Stomach (tissue), 19 donors: ENCODE measurements at places on chromosomes 11 and 22. TPM values are rescaled to one million over a fixed set of nuclear protein-coding genes. Genes with fewer than 3 reads are reported as not detected.

DNA sequence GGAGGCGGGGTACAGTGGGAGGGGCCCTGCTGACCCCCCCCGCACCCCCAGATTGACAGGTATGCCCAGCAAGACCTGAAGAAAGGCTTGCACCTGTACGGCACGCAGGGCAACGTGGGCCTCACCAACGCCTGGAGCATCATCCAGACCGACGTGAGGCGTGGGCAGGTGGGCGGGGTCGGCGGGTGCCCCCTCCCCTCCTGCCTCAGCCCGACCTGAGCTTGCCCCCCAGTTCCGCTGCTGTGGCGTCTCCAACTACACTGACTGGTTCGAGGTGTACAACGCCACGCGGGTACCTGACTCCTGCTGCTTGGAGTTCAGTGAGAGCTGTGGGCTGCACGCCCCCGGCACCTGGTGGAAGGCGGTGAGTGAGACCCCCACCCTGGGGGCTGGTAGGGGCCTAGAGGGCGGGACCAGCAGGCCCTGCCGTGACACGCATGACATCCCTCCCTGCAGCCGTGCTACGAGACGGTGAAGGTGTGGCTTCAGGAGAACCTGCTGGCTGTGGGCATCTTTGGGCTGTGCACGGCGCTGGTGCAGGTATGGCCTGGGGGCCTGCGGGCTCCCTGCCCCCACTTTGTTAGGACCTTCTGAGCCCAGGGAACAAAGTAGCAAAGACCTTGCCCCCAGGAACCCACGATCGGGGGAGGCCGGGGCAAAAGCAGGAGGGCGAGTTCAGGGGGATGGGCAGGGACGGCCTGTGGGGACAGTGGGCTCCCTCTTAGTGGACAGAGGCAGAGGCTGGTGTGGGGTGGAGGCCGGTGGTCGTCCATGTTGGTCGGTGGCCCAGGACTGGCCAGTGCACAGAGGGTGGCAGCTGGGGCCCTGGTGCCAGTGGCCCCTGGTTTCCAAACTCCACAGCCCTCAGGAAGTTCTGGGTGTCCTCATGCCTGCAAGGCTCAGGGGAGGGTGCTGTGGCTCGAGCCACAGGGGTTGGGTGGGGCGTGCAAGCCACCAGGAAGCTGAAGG is 23.1 kb downstream of the TSPAN4 start:
- DNase-seq, result peak; percentile 26

DNA sequence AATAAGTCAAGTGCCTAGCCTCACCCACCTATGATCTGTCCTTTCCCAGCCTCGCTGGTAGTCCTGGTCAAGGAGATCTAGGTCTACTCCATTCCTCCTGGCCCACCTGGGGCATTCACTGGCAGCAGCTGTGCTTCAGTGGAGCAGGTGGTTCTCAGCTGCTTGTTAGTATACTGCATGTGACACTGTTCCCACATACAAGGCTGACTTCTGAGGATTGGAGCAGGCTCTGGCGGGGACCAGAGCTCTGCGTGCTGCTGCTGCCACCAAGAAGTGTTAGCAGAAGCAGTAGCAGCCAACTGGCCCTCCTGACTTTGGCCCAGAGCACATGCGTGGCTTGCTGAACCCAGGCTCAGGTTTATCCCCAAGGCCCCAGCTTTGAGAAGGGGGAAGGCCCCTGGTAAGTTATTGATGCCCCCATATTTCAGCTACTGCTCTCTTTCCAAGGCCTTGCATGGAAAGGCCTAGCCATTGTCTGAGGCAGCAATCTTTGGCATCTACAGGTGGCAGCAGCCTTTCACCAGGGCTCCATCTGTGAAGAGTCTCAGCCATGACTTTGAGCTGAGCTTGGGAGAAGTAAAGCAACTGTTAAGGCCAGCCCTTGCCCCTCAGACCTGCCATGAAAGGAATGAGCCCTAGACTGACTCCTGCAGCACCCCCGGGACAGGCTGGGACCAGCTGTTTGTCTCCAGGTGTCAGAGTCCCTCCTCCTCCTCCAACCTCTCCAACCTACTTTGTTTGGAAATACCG is 26.5 kb downstream of the ARHGAP1 start:
- DNase-seq, result no peak

- no peak for DNase-seq
Measured at GRCh38 chr11:91981995-91982394, 242.6 kb upstream of the FAT3 start.

GRCh38 chr22:35043252-35043933 is 22.6 kb upstream of the ISX start:
- no peak for DNase-seq

DNA sequence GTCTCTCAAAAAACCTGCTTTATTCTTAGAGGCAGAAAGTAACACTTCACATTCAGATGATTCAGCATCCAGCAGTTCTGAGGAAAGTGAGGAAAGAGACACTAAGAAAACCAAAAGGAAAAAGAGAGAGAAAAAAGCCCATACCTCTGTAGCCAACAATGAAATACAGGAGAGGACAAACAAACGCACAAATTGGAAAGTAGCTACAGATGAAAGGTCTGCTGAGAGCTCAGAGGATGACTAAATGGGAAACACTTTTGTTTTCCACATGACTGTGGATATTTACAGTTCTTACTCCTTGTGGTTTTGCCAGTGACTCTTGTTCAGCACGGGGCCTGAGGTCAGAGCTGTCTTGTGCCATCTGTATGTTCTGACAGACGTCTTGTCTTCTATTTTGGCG is 3.8 kb downstream of the TIMM8B start:
- DNase-seq, result no peak

GRCh38 chr11:60594998-60595642 is 79.9 kb downstream of the MS4A13 start:
- DNase-seq, result peak; percentile 69

- DNase-seq, result no peak
Measured at GRCh38 chr11:113504071-113504470, 28.9 kb upstream of the DRD2 start.

DNA sequence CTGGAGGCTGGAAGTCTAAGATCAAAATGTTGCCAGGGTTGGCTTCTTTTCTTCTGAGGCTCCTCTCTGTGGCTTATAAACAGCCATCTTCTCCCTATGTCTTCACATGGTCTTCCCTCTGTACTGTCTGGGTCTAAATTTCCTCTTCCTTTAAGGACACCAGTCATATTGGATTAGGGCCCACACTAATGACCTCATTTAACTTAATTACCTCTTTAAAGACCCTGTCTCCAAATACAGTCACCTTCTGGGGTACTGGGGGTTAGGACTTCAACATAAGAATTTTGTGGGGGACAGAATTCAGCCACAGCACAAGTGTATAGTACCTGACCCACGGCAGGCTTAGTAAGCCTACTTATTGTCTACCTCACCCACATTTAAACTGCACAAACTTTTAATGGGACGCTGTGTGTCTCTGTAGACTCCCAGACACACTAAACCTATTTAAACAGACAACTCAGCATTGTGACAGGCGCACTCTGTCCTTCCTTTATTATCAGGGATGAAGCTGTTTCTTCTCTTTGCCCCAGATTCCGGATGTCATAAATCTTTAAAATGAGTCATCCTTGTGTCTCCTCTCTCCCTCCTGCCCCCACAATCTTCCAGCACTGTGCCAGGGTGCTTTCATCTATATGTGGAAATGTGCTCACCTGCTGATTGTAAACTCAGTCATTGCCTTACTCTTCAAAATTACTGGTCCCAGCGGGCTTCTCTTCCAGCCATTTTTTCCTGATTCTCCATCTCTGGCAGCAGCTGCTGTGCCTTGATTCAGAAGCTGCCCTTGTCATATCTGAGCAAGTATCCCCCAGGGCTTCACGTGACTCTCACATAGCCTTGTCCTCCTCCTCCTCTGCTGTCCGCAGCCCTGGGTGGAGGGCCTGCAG is 5.4 kb upstream of the MAPK8IP1 start:
- DNase-seq, result no peak

- DNase-seq, result no peak
Measured at GRCh38 chr11:75689863-75690609, 21.2 kb upstream of the MAP6 start.

Gene TESMIN
- total RNA-seq, result 1.1 TPM

Gene OR52I1
- total RNA-seq, result not detected

- DNase-seq, result peak; percentile 58
Measured at GRCh38 chr11:71342951-71343827, 90.8 kb upstream of the SHANK2 start.

DNA sequence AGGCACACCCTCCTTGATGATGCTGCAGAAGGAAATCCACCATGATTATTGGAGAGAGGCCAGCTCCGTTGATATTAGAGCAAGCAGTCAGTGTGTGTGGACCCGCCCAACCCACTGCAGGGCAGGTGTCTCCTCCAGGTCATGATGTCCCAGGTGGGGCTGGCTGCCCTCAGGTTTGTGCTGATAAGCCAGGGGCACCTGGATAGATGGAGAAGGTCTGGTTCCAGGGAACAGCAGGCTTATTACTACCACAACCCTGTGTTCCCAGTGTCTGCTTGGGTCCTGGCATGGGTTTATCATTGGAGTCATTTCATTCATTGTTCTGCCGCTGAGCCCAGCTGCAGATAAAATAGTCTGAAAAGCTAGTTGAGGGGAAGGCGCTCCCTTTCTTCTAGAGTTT is 181.1 kb upstream of the NECTIN1 start:
- peak; percentile 73 for DNase-seq

- no peak for DNase-seq
Measured at GRCh38 chr11:108496643-108497256, 1.4 kb downstream of the POGLUT3 start.

DNA sequence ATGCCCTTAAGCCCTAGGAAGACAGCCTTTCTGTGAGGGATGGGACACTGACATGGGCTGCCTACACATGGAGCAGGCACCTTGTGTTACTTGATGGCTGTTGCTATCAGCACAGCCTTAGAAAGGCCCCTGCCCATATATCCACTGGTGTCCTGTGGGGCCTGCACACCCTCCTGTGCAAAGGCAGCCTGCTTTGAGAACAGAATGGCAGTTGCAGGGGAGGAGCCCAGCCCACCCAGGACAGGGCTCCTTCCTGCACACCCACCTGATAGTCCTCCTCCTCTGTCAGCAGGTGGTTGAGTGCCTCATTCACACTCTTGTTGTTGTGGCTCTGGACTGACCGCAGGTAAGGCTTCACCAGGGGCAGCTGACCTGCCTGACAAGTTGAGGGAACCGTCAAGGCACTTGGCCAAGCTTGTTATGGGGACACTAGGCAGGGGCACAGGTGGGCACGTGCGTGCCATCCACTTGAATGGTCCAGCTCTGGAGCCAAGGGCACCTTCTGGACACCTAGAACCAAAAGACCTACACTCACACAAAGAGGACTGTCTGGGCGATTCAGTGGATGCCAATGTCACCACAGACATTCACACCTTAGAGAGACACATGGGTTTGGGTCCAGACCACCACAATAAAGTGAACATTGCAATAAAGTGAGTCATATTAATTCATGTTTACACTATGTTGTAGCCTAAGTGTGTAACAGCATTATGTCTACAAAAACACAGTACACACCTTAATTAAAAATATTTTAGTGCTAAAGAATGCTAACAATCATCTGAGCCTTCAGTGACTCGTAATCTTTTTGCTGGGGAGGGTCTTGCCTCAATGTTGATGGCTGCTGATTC is 9.4 kb upstream of the SLC25A1 start:
- no peak for DNase-seq

DNA sequence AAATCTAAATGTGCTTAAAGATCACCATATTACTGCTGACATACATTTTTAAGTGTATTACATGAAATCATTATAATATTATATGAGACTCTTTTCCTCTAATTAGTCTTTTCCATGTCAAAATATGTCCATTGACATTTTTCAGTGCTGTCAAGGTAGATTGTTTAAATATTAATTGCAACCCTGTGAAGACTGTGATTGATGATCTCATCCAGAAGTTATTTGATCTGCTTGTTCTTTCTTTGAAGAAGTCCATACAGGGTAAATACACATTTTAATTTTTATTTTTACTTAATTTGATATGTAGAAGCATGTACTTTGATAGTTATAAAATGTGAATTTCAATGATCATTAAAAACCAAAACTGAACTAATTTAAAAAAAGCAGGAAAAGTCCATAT is 38.4 kb downstream of the DYNC2H1 start:
- no peak for DNase-seq

DNA sequence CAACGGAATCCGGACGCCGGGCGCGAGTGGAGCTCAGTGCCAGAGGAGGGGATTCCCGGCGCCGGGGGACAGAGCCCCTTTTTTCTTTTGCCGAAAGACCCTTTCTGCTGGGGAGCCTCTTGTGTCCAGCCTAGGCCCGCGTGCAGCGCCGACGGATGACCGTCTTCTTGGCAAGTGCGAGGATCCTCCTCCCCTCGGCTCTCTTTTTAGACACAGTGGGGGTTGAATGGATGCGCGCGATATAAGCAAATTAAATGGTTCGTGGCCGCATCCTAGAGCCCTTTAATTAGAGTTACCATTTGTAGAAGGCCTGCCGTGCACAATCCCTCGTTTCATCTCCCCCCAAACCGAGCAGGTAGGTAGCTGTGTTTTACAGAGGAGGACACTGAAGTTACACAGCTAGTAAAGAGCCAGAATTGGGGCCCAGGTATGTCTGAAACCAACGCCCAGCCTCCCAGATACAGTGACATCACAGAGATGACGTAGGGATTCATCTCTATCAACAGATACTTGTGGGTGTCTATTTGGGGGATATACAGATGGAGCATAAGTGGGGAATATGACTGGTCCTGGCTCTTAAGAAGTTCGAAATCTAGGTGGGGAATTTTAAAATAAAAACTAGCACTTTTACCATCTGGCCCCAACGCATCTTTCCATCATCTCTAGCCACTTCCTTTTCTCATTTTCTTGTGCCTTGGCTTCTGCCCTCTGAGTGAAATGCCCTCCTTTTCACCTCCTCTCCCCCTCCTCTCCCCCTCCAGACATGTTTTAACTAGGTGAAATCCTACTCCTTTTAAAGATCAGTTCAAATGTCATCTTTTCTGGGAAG is 875 bp downstream of the TCP11L1 start:
- DNase-seq, result no peak

- peak; percentile 97 for DNase-seq
Measured at GRCh38 chr11:859394-860131, 16.9 kb downstream of the TSPAN4 start.

GRCh38 chr22:47049078-47049624 is 286.7 kb downstream of the TBC1D22A start:
- no peak for DNase-seq

Gene SMIM38
- total RNA-seq, result not detected

- DNase-seq, result no peak
Measured at GRCh38 chr22:40685406-40685805, 6.1 kb downstream of the MCHR1 start.

- no peak for DNase-seq
Measured at GRCh38 chr11:34680206-34680605, 59.3 kb downstream of the EHF start.

GRCh38 chr11:113567097-113567496 is 91.9 kb upstream of the DRD2 start:
- DNase-seq, result no peak

Gene PHLDA2
- total RNA-seq, result 34.2 TPM

DNA sequence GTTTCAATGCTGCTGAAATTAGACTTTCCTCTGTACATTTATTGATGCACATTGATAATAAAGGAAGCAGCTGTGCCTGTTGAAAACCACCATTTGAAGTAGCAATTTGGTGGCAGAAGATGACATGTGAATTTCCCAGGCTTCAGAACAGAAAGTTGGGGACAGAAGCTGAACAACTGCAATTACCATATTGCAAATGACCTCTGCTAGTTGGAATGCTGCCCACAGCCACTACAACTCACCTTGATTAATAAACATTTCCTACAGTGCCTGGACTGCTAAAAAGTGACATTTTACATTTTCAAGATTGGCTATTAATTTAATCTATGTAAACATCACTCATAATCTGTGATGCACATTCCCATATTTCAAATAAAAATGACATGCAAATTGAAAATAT is 208.6 kb downstream of the LUZP2 start:
- DNase-seq, result peak; percentile 3

Gene CASP1
- 9.9 TPM for total RNA-seq

Gene HTATIP2
- 46.7 TPM for total RNA-seq
